Left colon (tissue), 2 donors: ENCODE measurements at places on chromosomes 7 and 10. TPM values are rescaled to one million over a fixed set of nuclear protein-coding genes. Genes with fewer than 3 reads are reported as not detected.

DNA sequence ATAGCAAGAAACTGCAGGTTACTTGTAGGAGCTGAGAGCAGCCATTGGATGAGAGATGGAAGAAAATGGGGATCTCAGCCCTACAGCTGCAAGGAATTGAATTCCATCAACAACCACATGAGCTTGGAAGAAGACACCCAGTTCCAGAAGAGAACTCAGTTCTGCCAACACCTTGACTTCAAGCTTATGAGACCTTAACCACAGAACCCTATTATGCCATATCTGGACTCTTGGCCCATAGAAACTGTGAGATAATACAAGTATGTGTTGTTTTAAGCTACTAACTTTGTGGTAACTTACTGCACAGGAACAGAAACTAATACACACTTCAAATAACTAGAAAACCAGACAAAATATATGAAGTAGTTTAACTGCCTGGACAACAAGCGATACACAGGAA lies 212.4 kb upstream of the CACNA2D1 start:
- no peak for DNase-seq

- no peak for DNase-seq
Measured at GRCh38 chr7:46975493-46975892, 606.4 kb downstream of the TNS3 start.

GRCh38 chr7:104142147-104142546 lies 65.7 kb downstream of the ORC5 start:
- no peak for DNase-seq

Gene SIRT1
- 20.9 TPM for total RNA-seq

- no peak for DNase-seq
Measured at GRCh38 chr10:95441547-95441923, 119.6 kb downstream of the SORBS1 start.

Gene H2BK1
- total RNA-seq: not detected

DNA sequence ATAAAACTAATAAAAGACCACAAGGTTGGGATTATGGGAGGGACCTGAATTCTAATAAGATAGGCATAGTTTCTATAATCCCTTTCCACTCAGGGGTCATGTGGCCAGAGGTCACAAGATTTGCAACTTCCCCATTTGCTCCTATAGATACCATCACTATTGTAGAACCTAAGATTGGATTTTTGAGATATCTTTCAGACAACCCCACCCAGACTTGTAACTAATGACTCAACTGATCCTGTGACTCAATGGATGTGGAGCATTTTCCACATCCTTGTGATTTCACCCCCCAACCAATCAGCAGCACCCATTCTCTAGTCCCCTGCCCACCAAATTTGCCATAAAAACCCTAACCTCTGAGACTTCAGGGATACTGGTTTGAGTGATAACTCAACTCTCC lies 51.9 kb upstream of the PIK3AP1 start:
- no peak for DNase-seq
